ENCODE measurements at places on chromosomes 7 and 10.
A peak's percentile ranks its signal among the peaks of the same experiment; 100 is the strongest.

DNA sequence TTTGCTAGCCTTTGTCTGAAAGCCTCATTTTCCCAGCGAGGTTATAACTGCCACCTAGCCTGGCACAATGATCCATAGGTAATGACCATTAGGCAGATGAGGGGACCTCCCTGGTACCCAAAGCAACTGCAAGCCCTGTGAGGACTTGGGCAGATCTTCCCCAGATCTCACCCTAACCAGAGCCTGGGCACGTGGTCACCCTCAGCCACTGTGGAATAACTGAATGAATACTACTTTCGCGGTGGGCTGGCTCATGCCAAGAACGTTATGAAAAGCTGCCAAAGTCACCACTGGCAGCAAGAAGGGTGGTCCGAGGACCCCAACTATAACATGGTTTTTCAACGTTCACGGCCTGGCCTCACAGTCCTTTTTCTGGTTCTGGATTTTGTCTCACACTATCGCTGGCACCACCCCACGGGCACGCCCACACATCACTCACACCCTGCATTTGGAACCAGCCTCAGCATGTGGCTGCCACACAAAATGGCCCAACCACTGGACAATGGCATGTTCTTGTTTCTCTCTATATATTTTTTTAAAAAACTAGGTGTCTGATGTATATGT is 3.4 kb downstream of the PRKAG2 start:
- no peak for DNase-seq

DNA sequence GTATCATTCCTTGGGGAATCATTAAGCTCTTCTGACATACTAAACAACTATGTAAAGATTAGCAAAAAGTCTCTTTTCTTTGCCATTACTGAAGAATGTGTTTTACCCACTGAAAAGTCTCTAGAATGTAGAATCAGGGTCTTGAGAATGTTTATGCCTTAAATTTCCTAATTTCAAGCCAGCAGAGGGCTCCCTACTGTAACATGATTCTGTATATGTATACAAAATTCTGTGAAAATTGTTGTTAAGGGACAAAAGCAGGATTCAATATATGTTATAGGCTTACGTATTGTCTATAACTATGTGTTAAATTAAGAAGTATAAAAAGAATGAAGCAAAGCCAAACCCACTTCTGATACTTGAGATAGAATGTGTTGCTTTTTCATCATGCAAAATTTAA is 296.9 kb upstream of the DGKB start:
- DNase-seq, result peak; percentile 37

GRCh38 chr7:78690174-78690573 is 763.3 kb downstream of the MAGI2 start:
- DNase-seq, result no peak

DNA sequence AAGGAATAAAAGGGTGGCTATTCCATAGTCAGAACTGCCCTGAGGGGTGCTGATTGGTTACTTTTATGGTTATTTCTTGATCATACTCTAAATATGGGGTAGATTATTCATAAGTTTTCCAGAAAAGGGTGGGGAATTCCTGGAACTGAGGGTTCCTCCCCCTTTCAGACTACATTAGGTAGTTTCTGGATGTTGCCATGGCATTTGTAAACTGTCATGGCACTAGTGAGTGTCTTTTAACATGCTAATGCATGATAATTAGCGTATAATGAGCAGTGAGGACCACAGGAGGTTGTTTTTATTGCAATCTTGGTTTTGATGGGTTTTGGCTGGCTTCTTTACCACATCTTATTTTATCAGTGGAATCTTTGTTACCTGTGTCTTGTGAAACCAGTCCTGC is 26.5 kb upstream of the POT1 start:
- peak; percentile 17 for DNase-seq

DNA sequence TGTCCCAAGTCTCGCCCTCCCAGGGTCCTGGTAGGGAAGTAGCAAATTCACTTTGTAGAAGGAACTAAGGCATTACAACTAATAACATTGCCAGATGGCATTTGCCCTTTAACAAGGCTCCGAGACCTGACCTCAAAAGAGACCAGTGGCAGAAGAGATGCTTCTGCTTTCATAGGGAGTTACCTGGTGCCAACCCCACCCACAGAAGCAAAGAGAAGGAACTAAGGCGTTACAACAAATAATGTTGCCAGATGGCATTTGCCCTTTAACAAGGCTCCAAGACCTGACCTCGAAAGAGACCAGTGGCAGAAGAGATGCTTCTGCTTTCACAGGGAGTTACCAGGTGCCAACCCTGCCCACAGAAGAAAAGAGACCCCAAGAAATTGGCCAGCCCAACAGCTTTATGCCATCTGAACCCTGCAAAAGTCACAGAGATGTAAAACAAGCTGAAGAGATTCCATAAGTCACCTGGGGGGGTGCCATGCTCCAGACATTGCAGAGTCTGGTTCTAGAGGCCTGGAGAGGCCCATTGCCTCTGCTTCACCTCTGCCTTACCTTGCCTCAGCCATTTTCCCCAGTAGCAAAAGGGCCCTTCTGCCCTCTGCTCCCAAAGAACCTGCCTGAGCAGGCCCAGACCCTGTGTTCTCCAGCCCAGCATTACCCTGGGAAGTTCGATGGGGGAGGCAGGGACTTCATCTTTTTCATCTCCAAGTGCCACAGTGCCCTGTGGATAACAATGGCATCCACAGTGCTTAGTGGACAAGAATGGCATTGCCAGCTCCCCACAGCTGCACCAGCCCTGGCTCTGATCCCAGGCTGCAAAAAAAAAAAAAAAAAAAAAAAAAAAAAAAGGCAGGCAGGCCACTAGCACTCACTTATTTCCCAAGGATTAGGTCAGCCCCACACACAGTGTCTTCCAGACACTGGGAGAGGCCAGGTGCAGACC is 179.5 kb upstream of the PLXNA4 start:
- peak; percentile 30 for DNase-seq

DNA sequence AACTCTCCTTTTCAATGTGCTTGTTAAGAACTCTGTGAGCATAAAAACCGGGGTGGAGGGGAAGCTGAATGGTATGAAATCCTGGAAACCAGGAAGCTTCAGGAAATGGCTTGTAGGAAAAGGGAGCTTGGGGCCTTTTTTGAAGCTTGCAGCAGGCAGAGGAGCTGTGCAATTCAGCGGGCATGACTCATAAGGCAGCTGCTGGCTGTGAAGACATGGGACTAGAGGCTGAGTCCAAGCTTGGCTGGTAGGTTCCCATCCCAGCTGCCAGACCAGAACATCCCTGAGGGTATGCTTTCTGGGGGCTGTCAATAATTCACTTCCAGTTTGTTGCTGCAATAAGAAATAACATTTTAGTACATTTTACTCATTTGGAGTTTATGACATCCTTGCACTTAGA is 36.8 kb upstream of the CDC14C start:
- DNase-seq, result peak; percentile 41

DNA sequence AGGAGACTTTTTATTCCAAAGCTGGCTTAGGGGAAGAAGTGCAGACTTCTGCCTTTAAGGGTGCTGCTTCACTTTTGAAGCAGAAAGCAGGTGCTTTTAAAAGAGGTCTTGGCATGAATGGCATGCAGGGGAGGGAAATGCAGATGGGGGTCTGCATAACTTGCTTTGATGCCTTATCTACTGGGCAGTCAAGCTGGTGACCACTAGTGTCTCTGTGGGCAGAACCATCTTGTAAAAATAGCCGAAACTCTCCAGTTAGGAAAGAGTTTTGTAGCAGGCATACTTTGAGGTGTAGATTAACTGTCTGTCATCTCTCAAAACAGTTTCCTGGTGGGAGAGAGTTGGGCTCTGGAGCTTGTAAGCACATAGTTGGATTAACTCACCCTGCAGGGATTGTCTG is 9.9 kb upstream of the CTNNA3 start:
- DNase-seq, result no peak

GRCh38 chr10:4058514-4059029 is 273.6 kb upstream of the KLF6 start:
- DNase-seq, result no peak

DNA sequence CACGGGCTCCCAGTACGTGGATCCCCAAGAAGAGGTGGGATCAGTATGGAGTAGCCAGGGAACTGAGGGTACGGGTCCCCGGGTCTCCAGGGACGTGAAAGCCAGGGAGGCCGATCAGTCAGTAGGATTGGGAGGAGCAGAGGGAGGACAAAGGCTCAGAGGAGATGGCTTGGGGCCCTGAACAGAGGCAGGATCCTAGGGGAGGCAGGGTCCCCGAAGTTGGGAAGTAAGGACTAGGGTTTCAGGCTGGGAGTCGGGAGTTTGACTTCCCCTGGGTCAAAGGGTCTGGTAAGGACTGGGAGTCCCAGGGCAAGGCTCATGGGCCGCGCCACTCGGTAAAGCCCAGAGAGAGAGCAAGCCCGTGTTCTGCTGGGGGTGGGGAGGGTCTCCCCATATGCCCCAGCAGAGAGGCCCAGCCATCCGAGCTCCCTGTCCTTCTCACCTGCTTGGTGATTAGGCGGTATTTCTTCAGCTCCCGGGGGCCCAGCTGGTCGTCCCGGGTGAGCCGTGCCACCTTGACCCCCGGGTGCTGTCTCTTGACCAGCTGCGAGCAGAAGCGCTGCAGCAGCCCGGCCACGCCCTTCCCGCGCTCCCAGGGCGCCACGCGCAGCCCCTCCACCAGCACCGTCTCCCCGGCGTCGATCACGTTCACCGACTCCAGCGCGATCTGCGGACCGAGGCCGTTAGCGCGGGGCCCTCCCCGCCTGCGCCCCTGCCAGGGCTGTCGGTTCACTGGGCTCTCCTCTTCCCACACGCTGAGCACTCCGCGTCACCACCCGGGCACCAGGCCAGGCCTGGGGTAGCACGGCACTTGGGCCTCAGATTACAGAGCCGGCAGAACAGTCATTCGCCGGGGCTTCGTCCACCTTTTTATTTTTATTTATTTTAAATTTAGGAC is 7.0 kb downstream of the NAT16 start:
- peak; percentile 56 for DNase-seq

DNA sequence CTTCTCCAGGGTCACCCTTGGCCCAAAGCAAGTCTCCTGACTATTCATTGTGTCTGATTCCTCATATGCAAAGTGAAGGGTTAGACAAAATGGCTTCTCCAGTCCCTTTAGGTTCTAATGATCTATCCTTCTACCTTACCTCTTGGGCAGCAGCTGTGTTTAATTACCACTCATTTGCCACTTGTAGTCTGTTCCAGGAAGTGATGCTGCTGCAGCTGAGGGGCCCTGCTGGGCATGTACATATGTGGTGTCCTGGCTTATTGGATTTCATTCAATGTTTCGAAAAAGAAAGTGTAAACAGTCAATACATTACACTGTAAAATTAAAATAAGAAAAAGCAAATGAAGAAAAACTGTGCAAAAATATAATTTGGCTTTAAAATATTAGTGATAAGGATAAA is 36.6 kb downstream of the SCIN start:
- no peak for DNase-seq

GRCh38 chr7:55733241-55734140 is 129.1 kb downstream of the SEPTIN14 start:
- no peak for DNase-seq

DNA sequence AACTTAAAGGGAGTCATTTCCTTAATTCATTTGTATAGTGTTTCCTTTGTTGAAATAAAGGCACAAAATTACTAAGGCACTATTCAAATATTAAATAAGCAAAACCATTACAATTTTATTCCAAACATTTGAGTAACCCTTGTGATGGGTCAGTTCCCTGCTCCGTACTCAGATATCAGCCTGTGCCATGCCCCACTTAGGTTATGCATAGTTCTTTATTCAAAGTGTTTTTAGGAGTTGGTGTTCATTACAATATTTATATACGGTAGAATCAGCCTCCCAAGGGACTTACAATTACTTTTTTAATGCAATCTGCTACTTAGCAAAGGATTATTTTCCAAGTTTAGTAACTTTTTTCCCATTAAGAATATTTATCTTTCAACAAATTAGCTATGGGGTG is 119.3 kb upstream of the SEMA3D start:
- DNase-seq, result no peak

DNA sequence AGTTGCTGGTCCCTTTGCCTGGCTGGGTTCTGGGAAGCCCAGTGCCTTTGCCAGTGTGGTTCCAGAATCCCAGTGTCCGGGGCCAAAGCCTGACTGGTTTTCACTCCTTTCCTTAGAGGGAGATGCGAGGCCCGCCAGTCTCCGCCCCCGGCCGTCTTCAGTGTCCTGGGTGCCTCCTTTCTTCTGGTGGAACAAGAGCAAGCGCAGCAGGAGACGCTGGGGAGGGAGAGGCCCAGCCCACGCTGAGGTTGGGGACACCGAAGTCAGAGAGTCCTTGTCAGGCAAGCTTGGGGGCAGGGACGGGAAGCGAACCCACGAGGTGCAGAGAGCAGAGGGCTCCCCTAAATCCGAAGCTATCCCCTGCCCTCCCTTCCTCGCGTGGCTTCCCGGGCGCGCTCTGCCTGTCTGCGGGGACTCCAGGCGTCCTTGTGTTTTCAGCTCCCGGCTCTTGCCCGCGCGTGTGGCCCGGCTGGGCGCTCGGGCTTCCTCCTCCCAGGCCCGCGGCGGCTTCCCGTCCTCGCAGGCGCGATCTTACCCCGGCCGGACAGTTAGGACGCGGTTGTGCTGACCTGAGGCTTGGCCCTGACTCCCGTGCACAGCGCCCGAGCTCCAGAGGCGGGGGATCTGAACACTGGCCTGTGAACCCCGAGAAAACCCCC is 60.6 kb upstream of the UBE3C start:
- DNase-seq, result no peak

DNA sequence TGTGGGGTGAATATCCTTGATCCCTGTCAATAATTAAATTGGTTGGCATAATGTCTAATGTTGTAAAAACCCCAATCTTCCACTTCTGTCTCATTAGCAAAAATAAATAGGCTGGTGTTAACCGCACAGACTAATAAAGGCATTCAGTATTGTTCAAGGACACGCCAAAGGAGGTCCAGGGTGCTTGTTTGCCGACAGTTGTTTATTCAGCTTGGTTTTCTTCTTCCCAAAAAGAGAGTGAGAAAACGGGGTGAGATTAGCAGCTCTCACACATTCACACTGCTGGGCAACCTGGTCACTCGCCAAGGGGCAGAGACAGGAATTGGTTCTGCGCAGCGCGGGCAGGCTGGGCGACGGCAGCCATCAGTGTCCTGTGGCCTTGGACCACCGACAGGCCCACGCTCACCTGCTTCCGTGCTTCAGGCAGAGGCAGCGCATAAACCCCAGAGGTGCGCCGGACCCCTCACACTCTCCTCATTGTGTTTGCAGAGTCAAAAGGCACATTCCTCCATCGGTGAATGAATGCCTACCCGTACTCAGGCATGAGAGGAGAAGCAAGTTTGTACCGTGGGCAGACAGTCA is 26.2 kb upstream of the LMBR1 start:
- no peak for DNase-seq

DNA sequence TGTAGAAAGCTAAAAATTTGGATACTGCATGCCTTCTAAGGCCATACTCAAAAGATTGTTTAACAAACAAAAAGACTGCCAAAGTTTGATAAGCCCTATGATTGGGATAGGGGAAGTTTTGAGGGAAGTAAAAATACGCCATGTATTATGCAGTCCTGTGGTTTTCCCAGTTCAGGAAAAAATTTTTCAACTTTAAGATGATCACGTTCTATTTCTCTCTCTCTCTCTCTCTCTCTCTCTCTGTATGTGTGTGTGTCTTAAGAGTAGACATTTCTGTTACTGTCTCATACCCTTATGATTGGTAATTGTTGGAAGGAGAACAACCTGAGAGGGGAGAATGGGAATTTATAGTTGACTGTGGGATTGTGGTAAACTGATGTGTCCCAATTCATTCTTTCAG is 69.1 kb upstream of the CYP26C1 start:
- DNase-seq, result no peak

- DNase-seq, result no peak
Observed at GRCh38 chr10:119644994-119645393, 6.2 kb upstream of the BAG3 start.

GRCh38 chr7:102258073-102258748 is 28.5 kb upstream of the SH2B2 start:
- DNase-seq, result no peak

GRCh38 chr10:100395626-100396025 is 48.6 kb downstream of the SCD start:
- no peak for DNase-seq

GRCh38 chr10:43036481-43037428 is 40.1 kb upstream of the RET start:
- no peak for DNase-seq

All from fibroblast of lung (primary cell).